CD4-positive, alpha-beta T cell treated with Interleukin-17A for 1 hour (primary cell): ENCODE measurements at places on chromosomes 7 and 10.

GRCh38 chr7:155032978-155033377 lies 30.1 kb upstream of the PAXIP1 start:
- DNase-seq = no peak

GRCh38 chr7:10268034-10268433 lies 705.6 kb upstream of the PHF14 start:
- no peak for DNase-seq

- no peak for DNase-seq
Measured at GRCh38 chr10:31642281-31642680, 286.4 kb downstream of the ARHGAP12 start.

GRCh38 chr10:22451346-22451745 lies 106.0 kb downstream of the SPAG6 start:
- no peak for DNase-seq

DNA sequence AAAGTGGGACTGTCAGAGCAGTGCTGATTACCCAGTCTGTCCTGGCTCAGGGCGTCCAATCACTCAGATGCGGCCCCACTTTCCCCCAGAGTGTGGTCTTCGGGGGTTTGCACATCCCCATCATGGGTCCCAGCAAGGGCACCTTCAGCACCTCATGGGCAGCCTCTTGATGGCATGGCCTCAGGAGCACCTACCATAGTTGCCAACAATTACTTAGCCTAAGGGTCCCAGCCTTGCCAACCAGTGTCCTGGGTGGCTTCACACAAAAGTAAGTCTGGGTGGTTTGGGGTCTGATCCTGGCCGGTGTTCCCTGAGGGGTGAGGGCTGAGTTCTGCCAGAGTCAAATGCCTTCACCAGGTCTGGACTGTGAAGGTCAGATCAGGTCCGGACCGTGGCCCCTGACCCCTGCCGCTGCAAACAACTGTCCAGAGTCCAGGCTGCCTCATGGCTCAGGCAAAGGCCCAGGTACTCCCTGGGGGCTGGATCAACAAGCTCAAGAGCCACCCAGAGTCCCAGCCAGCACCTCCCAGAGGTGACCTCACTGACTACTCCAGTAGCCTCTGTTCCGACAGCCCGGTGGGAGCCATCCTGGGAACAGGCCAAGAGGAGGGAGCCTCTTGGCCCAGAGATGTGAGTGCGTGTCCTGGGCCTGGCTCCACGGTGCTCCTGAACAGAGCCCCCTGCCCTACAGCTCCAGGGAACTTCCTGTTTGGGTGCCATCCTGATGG lies 6.2 kb upstream of the MARVELD1 start:
- no peak for DNase-seq

DNA sequence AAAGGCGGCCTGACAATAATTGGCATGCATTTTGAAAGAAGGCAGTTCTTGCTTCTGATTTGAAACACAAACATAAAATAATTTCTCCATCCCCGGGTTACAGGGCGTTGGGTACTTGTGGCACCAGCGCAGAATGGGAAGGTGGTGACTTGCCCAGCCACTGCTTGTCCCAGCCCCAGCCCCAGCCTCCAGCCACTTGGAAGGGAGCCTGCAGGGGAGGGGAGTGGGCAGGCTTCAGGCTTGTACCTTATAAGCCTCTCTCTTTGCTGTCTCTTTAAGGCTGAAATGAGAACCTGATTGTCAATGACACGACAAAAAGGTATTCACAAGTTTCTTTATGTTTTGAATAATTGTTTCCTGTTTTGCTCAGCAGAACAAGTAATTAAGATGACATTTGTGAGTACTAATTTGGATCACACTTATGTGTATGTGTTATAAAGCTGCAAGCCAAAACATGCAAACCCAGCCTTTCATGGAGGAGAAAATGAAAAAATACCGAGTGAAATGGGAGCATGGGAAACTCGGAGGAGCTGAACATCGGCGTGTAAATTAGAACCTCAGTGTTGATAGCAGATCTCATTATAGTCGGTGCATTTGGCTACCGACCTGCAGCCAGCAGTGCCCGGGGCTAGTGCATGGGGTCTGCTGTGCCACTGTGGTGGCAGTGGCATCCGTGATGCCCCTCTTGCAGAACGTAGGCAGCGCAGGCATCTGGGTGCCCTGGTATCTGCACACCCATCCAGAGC lies 129.9 kb downstream of the EBF3 start:
- no peak for DNase-seq

DNA sequence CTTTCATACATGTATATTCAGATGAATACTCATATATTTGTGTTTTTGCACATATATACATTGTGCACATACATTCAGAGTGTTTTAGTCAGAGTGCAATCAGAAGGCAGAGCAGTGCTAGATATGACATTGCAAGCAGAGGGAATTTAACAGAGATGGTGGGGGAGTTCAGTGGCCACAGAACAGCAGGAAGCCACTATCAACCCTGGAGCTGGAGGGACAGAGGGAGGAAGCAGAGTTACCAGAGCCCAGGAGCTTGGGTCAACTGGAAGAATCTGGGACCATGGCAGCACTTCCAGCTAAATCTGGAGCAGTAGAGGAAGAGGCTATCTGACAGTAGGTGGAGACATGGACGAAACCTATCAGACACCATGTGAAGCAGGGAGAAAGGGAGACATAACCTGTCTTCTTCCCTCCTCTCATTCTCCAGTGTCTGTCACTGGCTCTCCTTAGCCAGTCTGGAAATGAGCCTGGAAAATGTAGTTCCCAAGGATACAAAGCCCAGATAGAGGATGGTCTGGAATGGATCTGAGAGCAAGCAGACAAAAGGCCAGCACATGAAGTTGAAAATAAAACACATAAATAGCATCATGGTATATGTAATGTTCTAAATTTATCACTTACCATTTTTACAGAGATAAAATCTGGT lies 33.6 kb upstream of the HERPUD2 start:
- no peak for DNase-seq

DNA sequence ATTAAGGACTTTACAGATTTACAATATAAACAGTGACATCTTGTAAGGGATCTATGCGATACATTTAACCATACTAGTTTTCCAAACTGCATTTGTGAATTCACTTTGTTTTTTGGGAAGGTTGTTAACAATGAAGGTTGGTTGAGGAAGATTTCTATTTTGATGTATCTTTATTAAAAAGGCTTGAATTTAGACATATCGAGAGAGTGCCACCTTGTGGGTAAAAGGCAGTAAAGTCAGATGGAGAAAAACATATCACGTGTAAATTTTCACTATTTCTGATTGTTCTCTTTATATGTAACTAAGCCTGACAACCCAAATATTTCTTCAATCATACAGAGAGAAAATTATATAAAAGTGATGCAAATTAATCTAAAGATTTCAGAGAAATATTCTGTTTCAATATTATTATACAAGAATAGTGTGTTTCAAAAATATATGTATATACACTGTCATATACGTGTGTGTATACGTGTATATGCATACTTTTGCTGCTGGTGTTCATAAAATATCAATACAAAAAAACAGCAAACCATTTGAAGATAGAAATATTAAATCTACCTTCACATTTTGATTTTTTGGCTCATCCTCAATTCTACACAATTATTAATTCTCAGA lies 988.6 kb downstream of the SORCS1 start:
- no peak for DNase-seq

DNA sequence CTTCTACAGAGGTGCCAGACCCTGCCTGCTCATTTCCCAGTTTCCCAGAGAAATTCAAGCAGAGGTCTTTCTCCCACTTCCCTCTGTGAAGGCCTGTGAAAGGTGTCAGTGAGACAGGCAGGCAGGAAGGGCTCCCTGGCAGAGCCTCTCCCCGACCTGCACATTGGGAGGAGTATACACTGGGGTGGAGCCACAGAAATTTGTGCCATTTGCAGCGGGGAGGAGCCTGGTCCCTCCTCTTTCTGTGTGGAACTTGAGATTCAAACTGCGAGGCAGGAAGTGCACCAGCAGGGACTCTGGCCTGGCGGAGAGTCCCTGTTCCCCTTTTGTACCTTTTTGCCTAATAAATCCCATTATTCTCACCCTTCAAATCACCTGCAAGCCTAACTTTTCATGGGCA lies 54.6 kb upstream of the OPN4 start:
- no peak for DNase-seq

DNA sequence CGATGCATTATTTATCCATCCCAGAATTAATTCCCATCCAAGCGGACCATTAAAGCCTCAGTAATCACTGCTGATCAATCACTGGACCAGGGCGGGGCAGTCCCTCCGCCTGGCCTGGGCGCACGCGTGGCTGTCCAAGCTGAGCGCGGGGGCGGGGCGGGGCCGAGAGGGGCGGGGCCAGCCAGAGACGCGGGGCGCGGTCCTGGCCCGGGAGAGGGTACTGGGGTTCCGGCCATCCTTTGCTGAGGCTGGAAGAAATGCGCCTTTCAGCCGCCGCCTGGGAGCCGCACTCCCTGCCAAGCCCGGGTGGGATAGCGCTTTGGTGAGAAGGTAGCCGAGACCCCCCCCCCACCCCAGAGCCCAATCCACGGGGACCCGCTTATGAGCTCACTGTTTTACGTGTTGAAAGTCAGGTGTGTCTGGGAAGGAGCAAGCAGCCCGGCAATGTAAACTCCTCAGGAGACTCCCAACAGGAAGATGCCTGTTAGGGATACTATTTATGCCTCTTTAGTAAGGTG lies at the start of gene ARHGAP22:
ARHGAP22 (minus strand) TSS at position 83 of the 518 bp plus-strand sequence. CDS start 277 bp downstream, outside the sequence.
- DNase-seq = no peak

- no peak for DNase-seq
Measured at GRCh38 chr10:79275431-79275851, 71.8 kb upstream of the PPIF start.

DNA sequence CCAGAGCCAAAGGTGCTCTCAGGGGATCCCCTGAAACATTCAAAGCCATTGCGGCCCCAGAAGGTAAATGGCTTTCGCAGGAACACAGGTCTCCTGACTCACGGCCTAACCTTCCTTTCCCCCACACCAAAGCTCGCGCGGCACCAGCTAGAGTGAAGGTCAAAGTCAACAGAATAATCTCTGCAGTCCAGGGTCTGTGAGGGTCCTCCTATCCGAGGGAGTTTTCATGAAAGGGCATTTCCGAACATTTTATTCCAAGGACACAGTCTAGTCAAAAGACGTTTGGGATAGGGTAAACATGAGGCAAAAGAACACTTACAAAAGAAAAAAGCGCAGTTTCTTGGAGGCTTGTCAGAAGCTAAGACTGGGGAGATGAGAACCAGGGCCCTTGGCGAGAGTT lies 559 bp upstream of the STEAP2 start:
- DNase-seq = no peak

DNA sequence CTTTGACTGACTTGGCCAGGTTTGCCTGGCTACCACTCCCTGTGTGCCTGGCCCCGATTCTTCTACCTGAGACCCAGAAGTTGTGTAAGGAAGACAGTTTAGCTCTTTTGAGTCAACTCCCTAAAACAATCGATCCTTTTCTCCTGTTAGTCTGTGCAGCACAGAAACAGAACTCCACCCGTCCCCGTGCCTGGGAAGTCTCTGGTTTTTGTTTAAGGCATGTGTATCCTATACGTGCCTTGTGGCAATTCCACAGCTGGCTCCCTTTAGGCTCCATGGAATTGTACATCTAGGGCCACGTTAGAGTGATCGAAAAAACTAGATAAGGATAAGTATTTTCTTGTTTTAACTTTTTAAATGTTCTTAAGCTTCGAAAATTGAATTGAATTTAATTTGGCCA lies 131.6 kb downstream of the BICC1 start:
- DNase-seq = no peak

GRCh38 chr10:21985541-21985940 lies 18.0 kb downstream of the DNAJC1 start:
- DNase-seq = no peak

- no peak for DNase-seq
Measured at GRCh38 chr7:142152076-142152475, 40.6 kb downstream of the MGAM2 start.

- DNase-seq = no peak
Measured at GRCh38 chr7:51316666-51317581, at the start of gene COBL. COBL (minus strand) TSS chr7:51316809; CDS start chr7:51316633, 176 bp downstream.

DNA sequence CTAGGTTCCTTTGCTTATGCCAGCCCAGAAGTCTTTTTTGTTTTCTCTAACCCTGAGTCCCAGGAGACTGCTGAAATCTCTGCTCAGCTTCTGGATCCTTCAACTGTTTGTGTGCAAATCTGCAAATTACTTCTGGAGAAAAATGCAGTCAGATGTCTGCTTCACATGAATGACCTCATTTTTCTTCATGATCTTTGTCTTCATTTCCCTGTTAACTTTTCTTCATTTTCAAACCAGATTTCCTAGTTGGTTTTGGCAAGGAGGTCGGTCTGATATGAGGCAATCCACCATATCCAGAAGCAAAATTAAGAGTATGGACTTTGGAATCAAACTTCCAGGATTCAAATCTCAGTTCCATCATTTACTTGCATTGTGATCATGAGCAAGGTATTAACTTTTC lies 66.8 kb downstream of the ZNF503 start:
- DNase-seq = no peak

GRCh38 chr7:105816266-105816843 lies 60.0 kb downstream of the ATXN7L1 start:
- no peak for DNase-seq

DNA sequence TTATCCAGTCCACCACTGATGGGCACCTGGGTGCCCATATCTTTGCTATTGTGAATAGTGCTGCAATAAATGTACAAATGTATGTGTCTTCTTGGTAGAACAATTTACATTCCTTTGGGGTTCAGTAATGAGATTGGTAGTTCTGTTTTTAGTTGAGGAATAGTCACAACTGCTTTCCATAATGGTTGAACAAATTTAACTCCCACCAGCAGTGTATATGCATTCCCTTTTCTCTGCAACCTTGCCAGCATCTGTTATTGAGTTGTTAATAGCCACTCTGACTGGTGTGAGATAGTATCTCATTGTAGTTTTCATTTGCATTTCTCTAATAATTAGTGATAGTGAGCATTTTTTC lies 27.8 kb downstream of the COA1 start:
- no peak for DNase-seq

GRCh38 chr10:19961076-19962053 lies 145.1 kb downstream of the PLXDC2 start:
- no peak for DNase-seq

GRCh38 chr10:47449979-47450378 lies 33.9 kb downstream of the ANXA8 start:
- DNase-seq = no peak

- no peak for DNase-seq
Measured at GRCh38 chr7:147639037-147639436, 951.5 kb upstream of the C7orf33 start.

DNA sequence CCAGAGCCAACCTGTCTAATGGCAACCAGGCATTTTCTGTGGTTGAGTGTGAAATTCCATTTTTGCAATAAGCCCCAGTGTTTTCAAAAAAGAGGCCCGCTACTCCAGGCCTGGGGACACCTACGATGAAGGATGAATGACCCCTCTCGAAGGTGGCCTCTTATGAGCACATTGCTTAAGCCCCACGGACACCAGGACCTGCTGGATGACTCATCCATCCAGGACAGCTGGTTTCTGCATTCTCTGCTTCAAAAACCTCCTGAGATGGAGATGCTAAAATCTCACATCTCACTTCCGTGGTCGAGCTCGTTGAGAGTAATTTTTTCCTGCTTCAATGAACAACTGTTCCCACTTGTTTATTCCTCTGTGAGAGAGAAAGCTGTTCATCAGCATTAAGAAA lies 150.2 kb upstream of the FZD8 start:
- no peak for DNase-seq

DNA sequence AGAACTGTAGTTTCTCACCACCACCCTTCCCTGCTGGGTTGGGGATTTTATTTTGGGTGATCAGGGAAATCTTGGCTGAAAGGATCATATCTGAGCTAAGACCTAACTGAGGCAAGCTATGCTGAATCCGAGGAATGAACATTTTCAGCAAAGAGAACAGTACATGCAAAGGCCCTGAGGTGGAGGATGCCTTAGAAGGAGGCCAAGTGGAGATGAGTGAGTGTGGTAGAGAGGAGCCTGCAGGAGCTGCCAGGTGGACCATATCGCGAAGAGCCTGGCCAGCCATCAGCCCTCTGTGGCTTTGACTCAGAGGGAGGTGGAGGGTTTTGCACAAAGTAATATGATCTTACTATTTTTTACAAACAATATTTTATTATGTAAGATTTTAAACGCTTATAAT lies 1.6 kb upstream of the RASGEF1A start:
- DNase-seq = no peak
